ENCODE measurements at places on chromosomes 6 and 20. TPM values are rescaled to one million over a fixed set of nuclear protein-coding genes. Genes with fewer than 3 reads are reported as not detected.
A peak's percentile ranks its signal among the peaks of the same experiment; 100 is the strongest.

Gene CDH26
- 0.21 TPM for total RNA-seq

DNA sequence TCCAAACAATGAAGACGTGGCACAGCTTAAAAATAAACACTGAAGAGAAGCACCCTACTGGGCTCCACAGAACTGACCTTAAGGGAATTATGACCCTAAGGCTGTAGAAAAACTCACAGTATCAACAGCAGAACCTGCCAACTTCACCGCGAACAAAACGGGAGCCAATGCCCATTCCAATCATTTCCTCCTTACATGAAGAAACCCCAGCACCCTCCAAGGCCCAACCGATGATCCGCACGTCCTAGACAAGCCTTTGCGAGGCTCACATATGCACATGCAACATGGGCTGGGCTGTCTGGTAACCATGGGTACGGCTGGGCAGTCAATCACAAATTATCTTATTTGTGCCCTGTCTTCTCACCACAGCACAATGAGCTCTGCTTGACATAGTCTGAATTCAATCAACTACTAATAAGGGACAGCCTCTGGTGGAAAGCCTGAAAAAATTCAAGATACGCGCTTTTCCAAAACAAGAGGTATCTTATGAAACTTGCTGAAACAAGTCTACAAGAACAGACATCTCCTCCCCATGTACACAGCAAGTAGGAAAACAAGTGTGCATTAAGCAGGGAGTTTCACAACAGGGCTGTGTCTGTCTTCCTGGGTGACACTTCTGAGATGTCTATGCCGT, 1.7 kb downstream of the DIDO1 start:
- DNase-seq: no peak

GRCh38 chr6:137882225-137882961, 15.3 kb downstream of the TNFAIP3 start:
- DNase-seq: no peak

Gene CAPN11
- not detected for total RNA-seq

DNA sequence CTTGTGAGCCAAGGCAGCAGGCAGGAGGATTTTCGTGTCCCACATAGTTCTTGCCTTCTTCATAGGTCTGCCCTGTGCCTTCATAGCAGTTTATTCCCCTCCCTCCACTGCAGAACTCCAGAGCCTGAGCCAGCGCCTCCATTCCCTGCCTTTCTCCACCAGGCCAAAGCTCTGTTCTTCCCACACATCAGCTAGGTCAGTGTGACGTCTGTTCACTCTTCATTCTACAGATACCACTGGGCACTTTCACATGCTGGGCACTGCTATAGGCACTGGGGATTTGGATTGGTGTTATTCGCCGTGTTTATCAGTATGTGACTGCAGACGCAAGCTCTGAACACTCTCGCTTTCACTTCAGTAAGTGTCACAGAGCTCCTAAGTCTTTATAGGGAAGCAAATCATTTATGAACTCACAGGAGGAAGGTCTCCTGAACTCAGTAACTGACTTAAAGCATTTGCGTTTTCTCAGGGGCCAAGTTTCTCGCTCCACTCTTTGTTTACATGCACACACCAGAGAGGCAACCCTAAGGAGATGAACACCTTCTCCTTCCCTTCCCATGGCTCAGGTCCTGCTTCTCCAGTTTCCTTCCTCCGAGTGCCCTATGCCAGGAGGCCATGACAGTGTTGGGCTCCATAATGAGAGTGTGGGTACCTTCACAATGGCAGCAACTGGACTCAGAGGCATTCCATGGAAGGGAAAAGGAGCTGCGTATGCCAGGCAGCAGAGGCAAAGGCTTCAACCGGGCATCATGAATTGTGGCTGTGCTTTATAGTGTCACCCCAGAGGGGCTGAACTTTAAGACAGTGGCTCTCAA, 6.3 kb upstream of the APMAP start:
- no peak for DNase-seq

Gene NKAIN2
- 0.45 TPM for total RNA-seq

- DNase-seq: no peak
Measured at GRCh38 chr6:110334423-110335180, 23.5 kb downstream of the METTL24 start.

Gene PERP
- total RNA-seq: 47.8 TPM

DNA sequence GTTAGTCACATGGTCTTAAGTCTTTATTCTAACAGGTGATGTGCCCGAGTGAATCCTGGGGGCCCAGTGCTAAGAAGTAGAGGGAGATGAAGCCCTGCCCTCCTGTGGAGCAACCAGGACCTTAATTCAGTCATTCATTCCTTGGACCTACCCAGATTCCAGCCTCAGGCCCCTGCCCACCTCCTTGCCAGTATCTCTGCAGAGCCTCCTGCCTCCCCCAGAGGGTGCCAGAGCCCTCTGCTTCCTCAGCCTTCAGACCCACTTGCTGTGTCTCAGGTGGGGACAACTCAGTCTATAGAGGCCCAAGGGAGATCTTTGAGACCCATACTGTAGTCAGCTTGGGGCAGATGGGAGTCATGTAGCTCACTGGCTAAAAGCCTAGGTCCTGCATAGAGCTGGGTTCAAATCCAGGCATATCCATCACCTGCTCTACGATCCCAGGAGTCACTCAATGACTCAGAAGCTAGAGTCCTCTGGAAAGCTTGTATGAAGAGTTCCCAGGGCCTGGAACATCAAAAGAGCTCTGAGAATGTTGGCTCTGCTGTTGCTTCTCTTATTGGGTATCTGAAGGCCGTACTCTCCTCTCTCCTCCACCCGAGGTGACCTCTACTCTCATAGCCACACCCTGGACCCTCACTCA, 3.9 kb upstream of the SIGLEC1 start:
- DNase-seq: peak; percentile 42

DNA sequence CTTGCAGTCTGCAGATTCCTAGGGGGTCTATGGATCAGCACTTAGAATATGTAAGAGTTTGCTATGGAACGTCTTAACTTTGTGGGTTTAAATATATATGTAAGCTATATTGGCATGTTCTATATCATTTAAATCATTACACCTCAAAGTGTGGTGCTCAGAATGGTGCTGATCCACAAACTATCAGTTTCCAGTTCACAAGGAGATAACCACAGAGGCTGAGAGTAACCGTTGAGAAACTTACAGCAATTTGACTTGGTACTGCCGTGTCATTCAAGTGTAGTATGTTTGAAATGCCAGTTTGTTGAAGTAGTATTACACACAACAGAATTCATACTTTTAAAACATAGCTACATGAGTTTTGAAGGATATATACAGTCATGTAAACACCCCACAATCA, 279.7 kb downstream of the FARS2 start:
- no peak for DNase-seq

Gene SLC17A9
- total RNA-seq: not detected

GRCh38 chr6:146767632-146768031, 168.9 kb downstream of the ADGB start:
- no peak for DNase-seq

DNA sequence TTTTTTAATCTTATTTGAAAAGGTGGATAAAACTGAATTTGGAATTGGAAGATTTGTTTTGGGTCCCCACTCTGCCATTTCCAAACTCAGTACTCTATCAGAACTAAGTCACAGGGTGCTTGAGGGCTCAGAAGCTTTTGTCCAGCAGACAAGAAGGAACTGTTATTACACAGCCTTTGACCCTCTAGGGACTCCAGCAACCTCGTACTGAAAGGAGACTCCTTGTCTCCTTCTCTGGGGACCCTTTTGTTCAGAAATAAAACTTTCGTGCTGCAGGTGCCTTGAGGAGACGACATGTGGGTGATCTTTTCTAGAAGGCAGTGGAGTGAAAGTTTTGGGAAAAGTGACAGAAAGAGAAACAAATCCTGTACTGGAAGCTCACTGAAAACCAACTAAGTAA, 7.4 kb upstream of the POLR1H start:
- DNase-seq: no peak

Gene DACT2
- total RNA-seq: not detected

Gene AVP
- not detected for total RNA-seq

Gene TMEM217
- 1.6 TPM for total RNA-seq

DNA sequence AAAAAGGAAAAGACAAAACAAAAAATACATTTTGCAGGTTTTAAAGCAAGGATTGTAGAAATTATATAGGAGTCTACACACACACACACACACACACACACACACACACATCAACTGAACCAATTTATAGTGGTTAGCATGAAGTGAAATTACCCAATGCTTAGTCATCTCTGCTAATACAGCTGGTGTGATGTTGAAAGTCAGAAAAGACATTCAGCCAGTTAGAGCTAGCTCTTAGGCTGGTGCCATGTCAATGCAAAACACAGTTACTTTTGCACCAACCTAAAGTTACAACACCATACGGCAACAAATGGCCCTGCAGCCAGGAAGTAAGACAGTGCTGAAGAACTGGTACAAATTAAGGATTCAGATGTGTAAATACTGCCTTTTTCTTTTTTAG, 15.2 kb downstream of the FAM210B start:
- DNase-seq: peak; percentile 85

DNA sequence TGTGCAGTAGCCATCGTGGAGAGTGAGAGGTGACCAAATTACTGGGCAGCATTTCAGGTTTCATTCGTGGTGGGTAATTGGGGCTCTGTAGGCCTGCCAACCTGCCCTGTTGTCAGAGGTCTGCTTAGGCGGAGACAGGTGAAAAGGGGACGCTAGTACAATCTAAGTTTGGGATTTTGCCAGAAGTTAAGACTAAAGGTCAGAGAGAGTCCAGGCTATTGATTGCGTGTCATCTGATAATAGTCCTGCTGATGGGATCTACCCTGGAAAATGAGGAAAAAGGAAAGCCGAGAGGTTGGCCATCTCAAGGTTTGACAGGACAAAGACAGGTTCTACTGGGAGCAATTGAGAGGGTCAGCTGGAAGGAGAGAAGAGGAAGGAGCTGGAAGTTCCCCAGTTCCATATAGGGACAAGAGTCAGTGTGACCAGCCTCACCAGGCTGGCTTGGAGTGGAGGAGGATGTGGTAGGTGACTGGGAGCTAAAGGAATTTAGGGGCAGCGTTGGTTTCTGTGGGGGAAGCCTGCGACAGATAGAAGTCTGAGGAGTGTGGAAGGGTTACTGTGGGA, 10.9 kb downstream of the ARFGEF2 start:
- DNase-seq: no peak

DNA sequence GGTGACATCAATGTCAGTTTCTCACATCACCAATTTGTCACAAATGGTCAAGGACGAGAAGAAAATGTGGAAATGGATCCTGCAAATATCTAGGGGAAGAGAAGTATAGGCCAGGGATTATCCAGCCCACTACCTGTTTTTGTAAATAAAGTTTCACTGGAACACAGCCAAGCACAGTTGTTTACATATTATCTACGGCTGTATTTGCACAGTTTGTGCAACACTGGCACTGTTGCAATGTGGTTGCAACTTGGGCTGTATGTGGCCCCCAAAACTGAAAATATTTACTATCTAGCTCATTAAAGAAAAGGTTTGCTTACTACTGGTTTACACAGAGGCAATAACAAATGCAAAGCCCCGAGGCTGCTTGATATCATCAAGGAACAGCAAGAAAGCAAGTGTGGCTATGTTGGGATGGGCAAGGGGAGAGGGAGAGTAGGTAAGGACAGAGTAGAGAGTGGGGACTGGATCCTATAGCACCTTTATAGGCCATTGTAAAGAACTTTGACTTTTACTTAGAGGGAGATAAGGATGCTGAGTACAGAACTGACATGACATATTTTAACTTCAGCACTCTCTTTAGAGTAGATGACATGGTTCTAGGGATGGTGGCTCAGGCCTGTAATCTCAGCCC, 11.8 kb upstream of the STXBP5 start:
- peak; percentile 14 for DNase-seq

DNA sequence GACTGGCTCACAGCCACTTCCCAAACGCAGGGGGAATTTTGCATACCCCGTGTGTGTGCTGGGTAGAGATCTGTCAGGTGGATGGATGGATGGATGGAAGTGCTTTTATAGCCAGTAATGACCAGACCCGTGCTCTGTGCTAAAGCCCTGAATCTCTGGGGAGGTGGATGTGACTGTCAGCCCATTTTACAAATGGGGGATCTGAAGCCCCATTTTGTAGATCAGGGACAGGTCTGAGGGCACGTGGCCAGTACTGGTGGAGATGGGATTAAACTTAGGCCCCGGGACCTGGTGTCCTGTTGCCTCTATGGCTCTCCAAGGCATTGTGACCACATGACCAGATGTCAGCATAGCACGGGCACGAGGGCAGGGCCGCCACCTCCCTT, 38.2 kb upstream of the ZBP1 start:
- DNase-seq: no peak

Gene KIF25
- total RNA-seq: 0.51 TPM
